ENCODE measurements at places on chromosomes 13 and 19. TPM values are rescaled to one million over a fixed set of nuclear protein-coding genes. Genes with fewer than 3 reads are reported as not detected.

The ZNF492 gene
- 0.14 TPM for polyA plus RNA-seq

The SHISA7 gene
- not detected for polyA plus RNA-seq

The ZNF582 gene
- polyA plus RNA-seq = 4.2 TPM

The ZNF433 gene
- polyA plus RNA-seq = 3.3 TPM

The LGALS14 gene
- polyA plus RNA-seq = not detected

The PRR20A gene
- not detected for polyA plus RNA-seq

The KLK10 gene
- not detected for polyA plus RNA-seq

The URAD gene
- polyA plus RNA-seq = not detected

DNA sequence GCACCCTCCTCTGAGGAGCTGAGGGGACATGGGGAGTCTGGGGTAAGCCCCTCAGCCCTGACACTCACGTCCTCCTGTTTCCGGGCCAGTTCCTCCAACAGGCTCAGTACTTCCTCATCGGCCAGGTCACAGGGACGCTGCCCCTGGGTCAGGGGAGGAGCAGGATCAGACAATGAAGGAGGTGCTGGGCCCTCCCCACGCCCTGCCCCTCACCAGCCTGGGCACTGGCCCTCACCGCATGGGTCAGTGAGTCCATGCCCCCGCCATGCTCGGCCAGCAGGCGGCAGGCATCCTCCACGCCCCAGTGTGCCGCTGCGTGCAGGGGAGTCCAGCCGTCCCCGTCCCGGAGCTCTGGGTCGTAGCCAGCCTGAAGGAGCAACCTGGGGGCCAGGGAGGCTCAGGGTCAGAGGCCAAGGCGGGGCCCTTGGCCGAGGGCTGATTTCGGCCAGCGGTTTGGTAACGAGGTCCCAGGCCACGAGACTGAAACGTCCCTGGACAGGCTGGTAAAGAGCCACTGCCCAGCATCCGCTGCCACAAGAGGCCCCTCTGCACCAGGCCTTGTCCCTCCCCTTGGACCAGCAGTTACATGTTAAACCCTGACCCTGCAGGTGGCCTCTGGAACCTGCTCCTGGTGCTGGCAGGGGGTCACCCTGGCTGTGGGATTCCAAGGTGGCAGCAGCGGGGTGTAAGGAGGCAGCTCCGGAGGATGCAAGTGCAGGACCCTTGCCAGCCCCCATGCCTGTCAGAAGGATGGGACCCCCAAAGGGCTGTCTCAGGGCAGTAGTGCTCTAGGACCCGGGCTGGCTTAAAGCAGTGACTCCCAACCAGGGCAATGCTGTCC lies 18.5 kb downstream of the PPP1R12C start:
- DNase-seq = no peak
- H3K27ac ChIP-seq = no peak overlapping the region
- no peak overlapping the region for H3K4me3 ChIP-seq

- H3K27me3 ChIP-seq = peaks cover 5% of the 10 kb centered on the region
- DNase-seq = no peak
- H3K4me3 ChIP-seq = no peak overlapping the region
- no peaks in the 10 kb centered on the region for H3K4me1 ChIP-seq
- H3K36me3 ChIP-seq = no peaks in the 10 kb centered on the region
These were observed 131.3 kb downstream of the LACC1 start for GRCh38 chr13:44011036-44011435.

- no peaks in the 10 kb centered on the region for H3K4me1 ChIP-seq
- H3K36me3 ChIP-seq = no peaks in the 10 kb centered on the region
- no peak overlapping the region for H3K4me3 ChIP-seq
These were observed 904.8 kb upstream of the PCDH20 start for GRCh38 chr13:62320129-62321108.

DNA sequence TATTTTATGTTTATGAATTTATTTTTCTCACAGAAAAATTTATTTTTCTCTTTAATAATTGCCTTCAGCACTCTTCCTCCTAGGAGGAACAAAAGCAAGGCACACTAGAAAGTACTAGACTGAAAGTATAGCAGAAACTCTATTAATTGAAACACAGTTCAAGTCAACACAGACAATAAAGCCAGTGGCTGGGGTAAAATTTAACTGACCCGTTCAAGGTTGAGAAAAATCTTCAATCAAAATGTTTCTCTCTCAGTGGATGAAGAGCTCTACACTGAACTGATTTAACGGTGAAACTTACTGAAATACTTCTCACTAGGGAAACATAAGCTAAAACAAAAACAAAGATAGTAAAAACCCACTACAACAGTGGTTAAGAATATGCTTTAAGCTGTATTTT lies 230.1 kb upstream of the MIR17HG start:
- H3K4me1 ChIP-seq = no peaks in the 10 kb centered on the region
- DNase-seq = no peak
- no peaks in the 10 kb centered on the region for H3K36me3 ChIP-seq
- H3K27ac ChIP-seq = no peak overlapping the region
- H3K27me3 ChIP-seq = no peaks in the 10 kb centered on the region

- H3K27me3 ChIP-seq = no peaks in the 10 kb centered on the region
- no peak overlapping the region for H3K4me3 ChIP-seq
- no peak for DNase-seq
- H3K27ac ChIP-seq = no peak overlapping the region
These were observed 95.3 kb downstream of the KL start for GRCh38 chr13:33111414-33112110.

GRCh38 chr19:40363069-40363468 lies 14.6 kb downstream of the PLD3 start:
- no peak overlapping the region for H3K4me3 ChIP-seq
- H3K27me3 ChIP-seq = no peaks in the 10 kb centered on the region
- H3K4me1 ChIP-seq = peaks cover 5% of the 10 kb centered on the region
- H3K27ac ChIP-seq = no peak overlapping the region

DNA sequence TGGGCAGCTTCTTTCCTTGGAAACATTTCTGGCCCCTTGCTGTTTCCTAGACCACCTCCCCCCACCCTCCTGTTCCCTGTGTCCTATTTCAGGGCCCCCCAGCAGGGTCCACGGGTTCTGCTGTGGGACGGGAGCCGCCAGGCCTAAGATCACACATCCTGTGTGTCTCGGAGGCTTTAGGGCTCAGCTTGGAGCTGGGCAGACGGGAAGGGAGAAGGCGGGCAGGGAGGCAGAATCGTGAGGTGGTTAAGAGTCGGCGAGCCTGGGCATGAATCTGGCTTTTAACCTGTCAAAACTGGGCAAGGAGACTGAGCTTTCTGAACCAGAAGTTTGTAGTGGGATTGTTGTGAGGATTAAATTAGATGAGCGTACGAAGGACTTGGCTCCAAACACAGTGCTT lies 4.8 kb downstream of the KCNC3 start:
- peaks cover 4% of the 10 kb centered on the region for H3K27me3 ChIP-seq
- peaks cover 25% of the 10 kb centered on the region for H3K4me1 ChIP-seq
- H3K4me3 ChIP-seq = no peak overlapping the region
- H3K36me3 ChIP-seq = no peaks in the 10 kb centered on the region
- DNase-seq = no peak

GRCh38 chr13:40819797-40820315 lies 30.4 kb downstream of the SLC25A15 start:
- H3K4me3 ChIP-seq = no peak overlapping the region
- no peaks in the 10 kb centered on the region for H3K36me3 ChIP-seq
- no peak overlapping the region for H3K27ac ChIP-seq
- no peaks in the 10 kb centered on the region for H3K27me3 ChIP-seq
- no peak for DNase-seq

DNA sequence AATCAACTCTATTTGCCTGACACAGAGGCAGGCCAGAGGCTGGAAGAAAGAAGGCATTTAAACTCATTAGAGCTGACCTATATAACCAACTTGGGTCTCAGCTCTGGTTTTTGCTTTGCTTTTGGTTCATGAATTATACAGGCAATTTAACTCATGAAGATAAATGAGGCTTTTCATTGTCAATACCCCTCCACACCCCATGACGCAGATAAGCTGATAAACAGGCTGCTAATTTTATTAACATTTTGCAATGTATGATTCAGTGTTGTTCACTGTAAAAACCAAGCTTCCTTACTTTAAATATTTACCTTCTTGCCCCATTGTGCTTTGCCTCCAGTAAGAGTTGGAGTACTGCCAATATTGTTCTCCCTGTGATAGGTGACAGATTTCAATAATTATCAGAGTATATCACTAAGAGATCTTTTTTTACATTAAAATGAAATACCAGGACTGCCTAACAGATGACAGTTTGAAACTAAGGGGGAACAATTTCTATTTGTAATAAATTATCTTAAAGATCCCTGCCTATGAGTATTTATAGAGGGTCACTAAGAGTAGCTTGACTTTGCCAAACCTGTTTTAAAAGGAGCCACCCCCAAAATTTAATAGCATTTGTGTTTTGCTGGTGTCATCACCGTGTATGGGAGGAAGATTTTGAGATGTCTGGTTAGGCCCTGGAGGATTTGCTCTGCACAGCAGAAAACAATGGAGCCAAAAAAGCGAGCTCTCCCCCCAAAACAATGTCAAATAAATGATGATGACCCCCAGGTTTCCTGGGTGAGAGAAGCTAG lies 472.7 kb upstream of the NBEA start:
- H3K4me1 ChIP-seq = no peaks in the 10 kb centered on the region
- no peak overlapping the region for H3K27ac ChIP-seq
- DNase-seq = no peak
- H3K4me3 ChIP-seq = no peak overlapping the region

GRCh38 chr19:55433292-55433691 lies 9.8 kb downstream of the SHISA7 start:
- H3K36me3 ChIP-seq = no peaks in the 10 kb centered on the region
- peaks cover 13% of the 10 kb centered on the region for H3K27me3 ChIP-seq
- no peak overlapping the region for H3K27ac ChIP-seq
- no peak overlapping the region for H3K4me3 ChIP-seq

- peak overlapping the region; percentile 85 for H3K4me3 ChIP-seq
- DNase-seq = peak; percentile 15
- H3K27me3 ChIP-seq = no peaks in the 10 kb centered on the region
- H3K36me3 ChIP-seq = peaks cover 3% of the 10 kb centered on the region
- H3K4me1 ChIP-seq = peaks cover 52% of the 10 kb centered on the region
These were observed 2.0 kb downstream of the ITPKC start for GRCh38 chr19:40718774-40719391.

DNA sequence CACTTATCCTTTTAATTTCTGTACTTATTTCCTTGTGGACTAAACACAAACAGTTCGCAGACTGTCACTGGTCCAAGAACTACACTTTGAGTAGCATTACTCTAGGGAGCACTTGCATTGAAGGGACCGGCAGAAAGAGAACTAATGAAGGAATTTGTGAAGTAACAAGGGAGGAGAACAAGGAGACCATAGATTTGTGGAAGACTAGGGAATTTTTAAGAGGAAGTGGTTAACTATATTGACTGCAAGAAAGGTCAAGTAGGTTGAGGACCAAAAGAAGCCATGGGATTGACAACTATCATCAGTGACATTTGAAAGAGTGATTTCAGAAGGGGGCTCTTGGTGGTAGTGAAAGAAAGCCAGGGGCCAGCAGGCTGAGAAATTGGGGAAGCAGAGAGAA lies 4.0 kb upstream of the RB1 start:
- H3K27ac ChIP-seq = no peak overlapping the region
- H3K27me3 ChIP-seq = no peaks in the 10 kb centered on the region
- peaks cover 7% of the 10 kb centered on the region for H3K4me1 ChIP-seq
- no peaks in the 10 kb centered on the region for H3K36me3 ChIP-seq

DNA sequence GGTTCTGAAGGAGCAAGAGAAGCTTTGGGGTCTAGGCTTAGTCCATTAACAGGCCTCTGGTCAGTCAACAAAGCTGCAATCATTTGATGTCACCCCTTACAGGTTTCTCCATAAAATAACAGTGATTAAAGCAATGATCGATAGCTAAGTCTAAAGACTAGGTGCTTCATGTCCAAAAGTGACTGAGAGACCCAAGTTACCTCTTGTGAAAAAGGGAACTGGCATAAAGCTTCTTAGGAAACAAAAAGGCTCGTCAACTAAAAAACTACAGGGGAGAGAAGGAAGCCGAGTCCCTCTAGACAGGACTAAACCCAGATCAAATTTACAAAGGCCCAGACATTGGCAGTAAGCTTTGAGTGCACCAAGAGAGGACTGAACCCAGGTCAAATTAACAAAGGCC lies 2.2 kb downstream of the DCUN1D2 start:
- no peak for DNase-seq
- no peaks in the 10 kb centered on the region for H3K27me3 ChIP-seq
- H3K4me3 ChIP-seq = peak overlapping the region; percentile 3
- H3K36me3 ChIP-seq = peaks cover 2% of the 10 kb centered on the region
- H3K4me1 ChIP-seq = peaks cover 27% of the 10 kb centered on the region

- no peaks in the 10 kb centered on the region for H3K36me3 ChIP-seq
- no peaks in the 10 kb centered on the region for H3K4me1 ChIP-seq
- H3K27me3 ChIP-seq = no peaks in the 10 kb centered on the region
- no peak overlapping the region for H3K4me3 ChIP-seq
- H3K27ac ChIP-seq = no peak overlapping the region
These were observed 33.1 kb downstream of the CEBPG start for GRCh38 chr19:33406521-33407139.

GRCh38 chr13:106471957-106472543 lies 63.4 kb downstream of the EFNB2 start:
- no peaks in the 10 kb centered on the region for H3K27me3 ChIP-seq
- no peak for DNase-seq
- no peak overlapping the region for H3K4me3 ChIP-seq
- H3K4me1 ChIP-seq = no peaks in the 10 kb centered on the region

- H3K27me3 ChIP-seq = no peaks in the 10 kb centered on the region
- no peak for DNase-seq
- H3K27ac ChIP-seq = no peak overlapping the region
- no peaks in the 10 kb centered on the region for H3K36me3 ChIP-seq
- no peaks in the 10 kb centered on the region for H3K4me1 ChIP-seq
These were observed 527.5 kb downstream of the RFC3 start for GRCh38 chr13:34345258-34345965.

DNA sequence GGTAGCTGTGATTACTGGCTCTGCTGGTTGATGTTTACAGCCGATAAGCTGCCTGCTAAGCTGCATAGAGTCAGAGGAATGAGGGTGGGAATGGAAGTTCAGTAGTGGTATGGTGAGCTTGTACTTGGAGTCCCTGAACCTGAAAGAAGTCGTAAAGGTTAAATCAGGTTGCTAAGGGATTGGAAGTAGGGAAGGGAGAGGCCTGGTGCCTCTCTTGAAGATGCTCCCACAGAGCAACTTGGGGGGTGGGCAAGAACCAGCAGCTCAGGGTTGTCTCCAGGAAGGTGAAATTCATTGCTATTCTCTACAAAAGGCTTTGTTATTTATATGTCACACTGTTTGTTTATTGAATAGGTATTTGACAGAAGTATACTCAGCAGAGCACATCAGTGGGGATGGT lies 73.8 kb upstream of the OLFM4 start:
- H3K4me3 ChIP-seq = no peak overlapping the region
- no peak overlapping the region for H3K27ac ChIP-seq
- H3K4me1 ChIP-seq = no peaks in the 10 kb centered on the region
- DNase-seq = no peak
- H3K27me3 ChIP-seq = no peaks in the 10 kb centered on the region
- no peaks in the 10 kb centered on the region for H3K36me3 ChIP-seq
